ENCODE measurements at places on chromosomes 11 and 22. TPM values are rescaled to one million over a fixed set of nuclear protein-coding genes. Genes with fewer than 3 reads are reported as not detected.

Gene STK33
- 16.9 TPM for total RNA-seq

DNA sequence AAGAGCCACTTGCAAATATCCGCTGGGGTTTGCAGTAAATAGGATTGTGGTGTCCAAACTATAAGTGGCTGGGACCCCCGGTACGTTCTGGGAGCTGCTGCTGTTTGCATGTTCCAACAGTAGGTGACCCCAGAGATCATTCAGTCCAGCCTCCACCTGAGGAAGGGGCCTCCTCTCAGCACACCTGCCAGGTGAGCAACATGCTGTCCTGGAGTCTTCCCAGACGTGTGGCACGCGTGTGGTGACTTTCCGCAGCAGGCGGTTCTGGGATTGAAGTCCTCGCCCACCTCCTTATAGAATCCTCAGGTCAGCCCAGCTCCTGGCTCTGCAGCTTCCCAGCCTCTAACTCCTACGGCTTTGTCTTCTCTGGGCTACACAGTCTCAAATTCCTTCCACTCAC, 6.7 kb downstream of the P2RX3 start:
- no peak overlapping the region for H3K4me3 ChIP-seq
- no peak for DNase-seq
- no peaks in the 10 kb centered on the region for H3K4me1 ChIP-seq
- H3K27me3 ChIP-seq = no peaks in the 10 kb centered on the region

Gene FGF3
- total RNA-seq = not detected

Gene APLNR
- total RNA-seq = 11.2 TPM

DNA sequence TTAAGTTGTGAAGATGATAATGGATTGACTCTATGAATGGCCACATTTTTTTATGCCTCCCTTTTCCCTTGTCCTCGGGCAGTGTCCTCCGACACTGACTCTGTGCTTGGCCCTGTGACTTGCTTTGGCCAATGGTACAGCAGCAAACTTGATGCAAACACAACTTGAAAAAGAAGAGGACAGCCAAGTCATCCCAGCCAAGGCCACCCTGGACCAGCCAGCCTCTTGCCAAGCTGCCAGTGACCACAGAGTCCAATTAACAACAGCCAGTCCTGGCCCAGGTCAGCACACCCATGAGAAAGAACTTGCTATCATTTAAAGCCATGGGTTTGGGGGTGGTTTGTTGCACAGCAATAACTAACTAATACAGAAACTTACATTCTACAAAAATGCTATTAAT, 63.4 kb upstream of the SLC35C1 start:
- no peak for DNase-seq
- no peak overlapping the region for H3K4me3 ChIP-seq
- no peak overlapping the region for H3K27ac ChIP-seq
- H3K4me1 ChIP-seq = no peaks in the 10 kb centered on the region
- no peaks in the 10 kb centered on the region for H3K27me3 ChIP-seq

DNA sequence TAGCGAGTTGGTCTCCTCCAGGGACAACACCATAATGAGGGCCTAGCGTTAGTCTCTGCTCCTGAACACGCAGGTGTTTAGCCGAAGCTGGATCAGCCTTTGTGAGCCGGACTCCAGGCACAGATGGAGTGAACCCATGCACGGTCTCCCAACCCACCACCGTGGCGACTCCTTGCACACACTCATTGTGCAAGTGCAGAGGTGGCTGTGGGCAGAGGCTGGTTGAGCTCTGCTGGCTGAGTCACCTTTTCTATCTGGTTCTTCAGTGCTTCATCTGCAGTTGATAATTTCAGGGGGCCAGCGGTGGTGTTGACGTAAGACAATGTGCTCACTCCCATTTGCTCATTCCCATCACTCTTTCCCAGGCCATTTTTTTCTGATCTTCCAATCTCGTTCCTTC, 72.1 kb upstream of the SLC22A12 start:
- H3K27me3 ChIP-seq = peaks cover 42% of the 10 kb centered on the region
- H3K36me3 ChIP-seq = no peaks in the 10 kb centered on the region
- H3K4me1 ChIP-seq = no peaks in the 10 kb centered on the region
- H3K4me3 ChIP-seq = no peak overlapping the region
- H3K27ac ChIP-seq = no peak overlapping the region

GRCh38 chr11:117449111-117449693, 121.5 kb downstream of the CEP164 start:
- H3K27ac ChIP-seq = no peak overlapping the region
- H3K4me3 ChIP-seq = no peak overlapping the region
- H3K27me3 ChIP-seq = peaks cover 2% of the 10 kb centered on the region
- H3K36me3 ChIP-seq = no peaks in the 10 kb centered on the region
- H3K4me1 ChIP-seq = no peaks in the 10 kb centered on the region
- no peak for DNase-seq

Gene RIMBP3B
- 0.32 TPM for total RNA-seq

DNA sequence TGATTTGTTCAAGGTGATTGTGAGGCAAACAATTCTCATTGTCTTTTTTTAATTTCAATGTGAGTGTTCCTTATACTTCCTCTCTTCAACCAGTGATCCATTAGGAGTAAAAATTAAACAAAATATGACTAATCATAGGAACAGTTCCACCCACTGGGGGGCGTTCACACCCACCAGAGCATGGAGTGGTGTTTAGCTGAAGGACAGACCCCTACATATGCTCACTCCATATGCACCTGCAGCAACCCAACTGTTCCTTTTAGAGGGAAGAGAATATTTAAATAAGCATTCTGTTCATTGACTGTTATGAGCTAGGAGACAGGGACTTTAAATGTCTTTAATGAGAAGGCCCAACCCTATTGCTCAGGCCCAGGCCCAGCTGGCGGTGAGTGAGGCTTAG, 78.7 kb upstream of the DRD2 start:
- H3K4me3 ChIP-seq = no peak overlapping the region
- H3K4me1 ChIP-seq = no peaks in the 10 kb centered on the region
- H3K27ac ChIP-seq = no peak overlapping the region
- H3K27me3 ChIP-seq = no peaks in the 10 kb centered on the region

Gene CRYBB2
- total RNA-seq = not detected

Gene MRGPRE
- 0.47 TPM for total RNA-seq

Gene TTC38
- 26.8 TPM for total RNA-seq

DNA sequence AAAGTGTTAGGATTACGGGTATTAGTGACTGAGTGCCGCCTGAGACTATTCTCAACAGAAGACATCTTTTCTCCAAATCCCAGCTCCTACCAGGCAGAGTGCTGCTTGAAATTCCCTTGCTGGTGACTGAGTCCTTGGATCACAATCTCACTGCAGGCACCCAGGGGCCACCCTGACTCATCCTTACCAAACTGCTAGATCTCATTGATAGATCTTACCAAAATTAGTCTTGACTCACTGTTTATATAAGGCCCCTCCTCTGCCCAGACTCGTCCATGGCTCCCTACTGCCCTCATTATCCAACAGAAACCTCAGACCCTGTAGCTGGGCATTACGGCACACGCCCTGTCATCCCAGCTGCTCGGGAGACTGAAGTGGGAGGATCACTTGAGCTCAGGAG, 14.7 kb downstream of the TBC1D10A start:
- no peaks in the 10 kb centered on the region for H3K27me3 ChIP-seq
- DNase-seq = no peak
- H3K4me1 ChIP-seq = peaks cover 98% of the 10 kb centered on the region
- no peak overlapping the region for H3K4me3 ChIP-seq
- peak overlapping the region; percentile 84 for H3K27ac ChIP-seq

Gene KCNK4
- total RNA-seq = not detected

DNA sequence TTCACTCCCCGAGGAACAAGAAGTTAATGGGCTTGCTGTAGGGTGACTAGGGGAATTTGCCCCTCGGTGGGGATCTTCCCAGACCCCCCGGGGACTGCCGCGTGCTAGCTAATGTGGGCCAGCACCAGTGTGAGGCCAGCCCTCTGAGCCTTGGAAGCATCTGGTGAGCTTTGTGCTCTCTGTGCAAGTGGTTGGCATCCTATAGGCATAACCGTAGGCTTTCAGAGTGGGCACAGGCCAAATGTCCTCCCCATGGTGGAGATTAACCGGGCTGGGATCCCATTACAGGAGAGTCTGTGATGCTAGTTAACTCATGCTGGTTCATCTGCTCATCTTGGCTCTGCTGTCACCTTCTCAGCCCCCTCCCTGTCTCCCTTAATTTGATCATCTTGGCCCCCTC, 125.7 kb downstream of the TRIM29 start:
- H3K4me1 ChIP-seq = no peaks in the 10 kb centered on the region
- no peak for DNase-seq
- peaks cover 10% of the 10 kb centered on the region for H3K27me3 ChIP-seq
- no peak overlapping the region for H3K27ac ChIP-seq
- H3K4me3 ChIP-seq = no peak overlapping the region

DNA sequence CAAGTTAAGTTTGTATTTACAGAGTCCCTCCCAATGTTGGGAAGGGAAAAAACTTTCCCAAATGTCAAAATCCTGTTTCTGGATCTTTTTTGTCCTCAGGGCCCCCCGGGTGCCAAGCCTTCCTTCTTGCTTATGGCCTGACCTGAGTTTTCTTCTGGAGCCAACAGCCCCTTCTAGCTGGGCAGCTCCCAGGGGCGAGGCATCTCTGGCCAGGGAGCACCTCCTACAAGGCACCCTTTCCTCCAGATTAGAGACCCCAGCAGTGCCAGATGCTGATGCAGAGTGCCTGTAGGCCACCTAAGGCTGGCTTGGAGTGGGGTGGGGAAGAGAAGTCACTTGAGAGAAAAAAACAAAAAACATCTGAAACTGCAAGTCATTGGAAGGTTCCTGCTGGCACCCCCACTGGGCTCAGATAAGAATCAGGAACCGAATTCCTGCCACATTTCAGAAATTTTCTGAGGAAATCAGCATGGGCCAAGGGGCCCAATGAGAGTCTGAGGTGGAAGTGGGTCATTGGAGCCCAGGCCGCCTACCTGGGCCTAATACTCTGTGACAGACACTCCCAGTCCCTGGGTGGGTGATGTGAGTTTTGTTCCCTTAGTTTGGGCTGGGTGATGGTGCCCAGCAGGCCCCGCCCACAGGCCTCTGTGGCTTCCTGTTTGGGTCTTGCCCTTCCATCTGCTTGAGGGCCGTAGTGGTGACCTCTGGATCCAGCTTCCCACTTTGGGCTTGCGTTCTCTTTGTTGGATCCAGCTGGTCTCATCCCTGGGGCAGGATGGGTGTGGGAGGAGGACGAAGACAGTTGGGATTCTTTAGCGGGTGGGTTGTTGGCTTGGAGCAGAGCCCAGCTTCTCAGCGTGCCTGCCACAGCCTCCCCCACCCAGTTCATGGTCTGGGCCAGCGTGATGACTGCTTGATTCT, 40.6 kb downstream of the PARVA start:
- H3K27me3 ChIP-seq = no peaks in the 10 kb centered on the region
- no peak for DNase-seq
- no peak overlapping the region for H3K4me3 ChIP-seq
- no peaks in the 10 kb centered on the region for H3K4me1 ChIP-seq

Gene SOX6
- total RNA-seq = 5.0 TPM

Gene BAIAP2L2
- 0.34 TPM for total RNA-seq

DNA sequence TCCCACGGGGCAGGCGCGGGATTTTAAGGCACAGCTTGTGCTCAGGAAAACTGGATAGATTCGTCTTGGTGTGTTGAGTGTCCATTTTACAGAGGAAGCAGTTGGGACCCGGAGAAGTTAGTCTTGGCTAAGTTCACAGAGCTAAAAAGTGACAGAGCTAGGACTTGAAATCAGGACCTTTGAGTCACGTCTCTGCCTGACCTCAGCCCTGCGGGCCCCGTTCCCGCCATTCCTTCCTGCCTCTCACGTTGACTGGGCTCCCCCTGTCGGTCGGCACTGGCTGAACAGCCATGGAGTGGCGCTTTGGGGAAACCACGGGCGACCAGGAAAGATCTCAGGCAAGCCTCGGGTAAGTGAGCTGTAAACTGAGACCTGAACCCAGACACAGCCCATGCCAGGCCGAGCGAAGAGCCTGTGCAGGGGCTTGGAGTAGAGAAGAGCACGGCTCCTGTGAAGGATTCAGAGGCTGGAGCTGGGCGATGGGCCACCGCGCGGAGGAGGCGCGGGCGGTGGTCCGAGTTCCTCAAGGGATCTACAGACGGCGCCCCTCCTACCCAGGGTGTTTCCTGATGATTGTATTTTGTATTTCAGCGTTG, 54.1 kb downstream of the WNT11 start:
- H3K36me3 ChIP-seq = no peaks in the 10 kb centered on the region
- no peaks in the 10 kb centered on the region for H3K27me3 ChIP-seq
- no peak overlapping the region for H3K27ac ChIP-seq
- DNase-seq = peak; percentile 95

Gene TMEM132A
- 12.3 TPM for total RNA-seq

GRCh38 chr11:60393016-60393415, 3.2 kb upstream of the MS4A14 start:
- H3K4me1 ChIP-seq = no peaks in the 10 kb centered on the region
- no peak overlapping the region for H3K27ac ChIP-seq
- DNase-seq = no peak
- H3K4me3 ChIP-seq = no peak overlapping the region

Gene FXYD2
- total RNA-seq = 4.4 TPM

Gene C11orf52
- 15.6 TPM for total RNA-seq

Gene SGSM1
- 2.8 TPM for total RNA-seq

Gene BCO2
- total RNA-seq = 3.3 TPM

GRCh38 chr11:133697603-133698180, 147.6 kb downstream of the SPATA19 start:
- H3K27ac ChIP-seq = no peak overlapping the region
- H3K4me3 ChIP-seq = no peak overlapping the region
- no peaks in the 10 kb centered on the region for H3K4me1 ChIP-seq
- H3K36me3 ChIP-seq = no peaks in the 10 kb centered on the region
- DNase-seq = no peak

DNA sequence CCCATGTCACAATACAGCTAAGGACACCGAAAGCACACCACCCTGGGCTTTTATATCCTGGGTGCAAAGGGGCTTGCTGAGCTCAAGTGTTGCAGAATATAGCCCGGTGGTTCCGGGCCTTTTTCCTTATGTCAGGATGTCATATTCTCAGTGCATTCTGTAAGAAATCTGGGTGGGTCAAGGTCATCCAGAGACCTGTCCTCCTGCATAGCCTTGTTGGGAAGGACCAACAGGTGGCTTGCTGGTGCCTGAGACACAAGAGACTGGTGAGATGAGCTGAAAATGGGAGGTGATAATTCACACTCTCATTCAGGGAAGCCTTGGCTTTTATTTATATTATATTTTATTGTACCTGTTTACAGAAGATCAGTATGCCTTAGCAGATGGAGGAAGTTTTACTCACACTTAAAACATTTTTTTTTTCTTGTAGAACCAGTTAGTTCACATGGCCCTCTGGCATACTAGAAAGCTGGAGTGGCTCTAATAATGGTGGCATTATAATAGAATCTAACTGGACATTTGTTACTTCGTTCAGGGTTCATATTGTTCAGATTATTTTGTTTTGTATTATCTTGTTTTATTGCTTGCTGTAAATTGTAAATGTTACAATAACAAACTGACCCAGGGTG, 14.6 kb upstream of the TMEM123 start:
- H3K4me1 ChIP-seq = peaks cover 6% of the 10 kb centered on the region
- H3K36me3 ChIP-seq = no peaks in the 10 kb centered on the region
- peak overlapping the region; percentile 3 for H3K27ac ChIP-seq
- no peak for DNase-seq
- no peaks in the 10 kb centered on the region for H3K27me3 ChIP-seq
- H3K4me3 ChIP-seq = no peak overlapping the region

- DNase-seq = no peak
- no peak overlapping the region for H3K27ac ChIP-seq
- no peaks in the 10 kb centered on the region for H3K36me3 ChIP-seq
- H3K4me1 ChIP-seq = no peaks in the 10 kb centered on the region
These were observed 230.9 kb upstream of the SESN3 start for GRCh38 chr11:95461858-95462257.

GRCh38 chr11:115390441-115390840, 113.8 kb downstream of the CADM1 start:
- DNase-seq = no peak
- H3K36me3 ChIP-seq = no peaks in the 10 kb centered on the region
- no peak overlapping the region for H3K4me3 ChIP-seq
- no peaks in the 10 kb centered on the region for H3K4me1 ChIP-seq
- H3K27me3 ChIP-seq = no peaks in the 10 kb centered on the region

Measured in left lung (tissue), 14 donors.